ENCODE measurements at places on chromosomes 7 and 10. TPM values are rescaled to one million over a fixed set of nuclear protein-coding genes. Genes with fewer than 3 reads are reported as not detected.

KLLN gene
- 0.48 TPM for total RNA-seq

DLX6 gene
- not detected for total RNA-seq

ACHE gene
- 2.3 TPM for total RNA-seq

HBP1 gene
- total RNA-seq, result 22.5 TPM

VAX1 gene
- total RNA-seq, result 1.2 TPM

SLC37A3 gene
- total RNA-seq, result 27.2 TPM

ITGA8 gene
- total RNA-seq, result not detected

AKR1C4 gene
- 0.13 TPM for total RNA-seq

TAC1 gene
- total RNA-seq, result not detected

TEX47 gene
- total RNA-seq, result not detected

FAM237B gene
- total RNA-seq, result 0.10 TPM

ZYX gene
- total RNA-seq, result 162 TPM

OR6V1 gene
- total RNA-seq, result not detected

CCL24 gene
- not detected for total RNA-seq

FRA10AC1 gene
- total RNA-seq, result 5.2 TPM

GNGT1 gene
- not detected for total RNA-seq

POU6F2 gene
- total RNA-seq, result not detected

Data from A549 treated with AZD2906 at 1 μM for 4 hours (cell line).